Left lung (tissue), 14 donors: ENCODE measurements at places on chromosomes 4 and X. TPM values are rescaled to one million over a fixed set of nuclear protein-coding genes. Genes with fewer than 3 reads are reported as not detected.

The LNX1 gene
- total RNA-seq = 2.5 TPM

The TLL1 gene
- total RNA-seq = 1.4 TPM

The RRH gene
- total RNA-seq = 0.24 TPM

The DCAF12L2 gene
- total RNA-seq = not detected

The PORCN gene
- total RNA-seq = 12.2 TPM

The TKTL2 gene
- not detected for total RNA-seq

The GUCY1B1 gene
- 20.8 TPM for total RNA-seq

The CHIC1 gene
- 9.0 TPM for total RNA-seq

The MTNR1A gene
- not detected for total RNA-seq

- no peak for DNase-seq
These were observed 343 bp downstream of the DACH2 start for GRCh38 chrX:86148594-86148993.

GRCh38 chr4:144223149-144223548 lies 82.6 kb upstream of the GYPA start:
- no peak for DNase-seq

GRCh38 chr4:47899639-47900038 lies 14.7 kb downstream of the NFXL1 start:
- DNase-seq = no peak

DNA sequence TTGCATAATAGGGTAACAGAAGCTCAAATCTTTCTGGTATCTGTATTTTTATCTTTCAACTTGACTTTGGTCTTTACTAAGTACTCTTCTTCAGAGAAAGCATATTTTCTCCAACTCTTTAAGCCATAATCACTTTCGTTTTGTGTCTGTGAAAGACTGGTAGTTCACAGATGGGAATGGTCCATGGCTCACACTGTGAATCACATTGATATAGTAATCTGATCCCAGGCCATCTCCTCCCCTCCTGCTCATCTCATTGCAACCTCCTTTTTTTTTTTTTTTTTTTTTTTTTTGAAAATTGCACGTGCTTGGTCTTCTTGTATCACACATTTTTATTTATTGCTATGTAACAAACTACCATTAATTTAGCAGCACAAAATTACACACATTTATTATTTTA lies 694.5 kb upstream of the SLIT2 start:
- no peak for DNase-seq

GRCh38 chr4:137608085-137608484 lies 75.8 kb upstream of the PCDH18 start:
- no peak for DNase-seq

DNA sequence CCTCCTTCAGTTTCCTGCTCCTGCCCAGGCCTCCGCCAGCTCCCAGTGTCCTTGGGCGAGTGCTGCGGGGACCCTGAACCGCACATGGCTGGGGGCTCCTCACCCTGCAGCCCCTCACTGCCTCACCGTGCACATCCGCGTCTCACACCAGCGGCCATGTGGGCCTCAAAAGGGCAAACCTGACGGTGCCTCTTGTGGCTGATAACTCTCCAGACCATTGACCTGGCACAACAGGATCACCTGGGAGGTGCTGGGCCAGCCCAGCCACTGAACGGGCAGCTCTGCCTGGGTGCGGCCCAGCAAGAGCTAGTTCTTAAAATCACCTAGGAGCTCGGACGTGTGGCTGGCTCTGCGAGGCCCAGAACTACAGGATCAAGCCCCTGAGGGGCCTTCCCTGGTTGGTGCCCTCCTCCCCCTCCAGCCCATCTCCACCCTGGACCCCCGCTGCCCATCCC lies 4.1 kb upstream of the S100P start:
- DNase-seq = no peak

- no peak for DNase-seq
These were observed 17.0 kb downstream of the ASIC5 start for GRCh38 chr4:155849042-155849441.

GRCh38 chr4:128141866-128142265 lies 80.8 kb downstream of the LARP1B start:
- no peak for DNase-seq

GRCh38 chr4:77821775-77822174 lies 2.6 kb upstream of the CNOT6L start:
- no peak for DNase-seq

DNA sequence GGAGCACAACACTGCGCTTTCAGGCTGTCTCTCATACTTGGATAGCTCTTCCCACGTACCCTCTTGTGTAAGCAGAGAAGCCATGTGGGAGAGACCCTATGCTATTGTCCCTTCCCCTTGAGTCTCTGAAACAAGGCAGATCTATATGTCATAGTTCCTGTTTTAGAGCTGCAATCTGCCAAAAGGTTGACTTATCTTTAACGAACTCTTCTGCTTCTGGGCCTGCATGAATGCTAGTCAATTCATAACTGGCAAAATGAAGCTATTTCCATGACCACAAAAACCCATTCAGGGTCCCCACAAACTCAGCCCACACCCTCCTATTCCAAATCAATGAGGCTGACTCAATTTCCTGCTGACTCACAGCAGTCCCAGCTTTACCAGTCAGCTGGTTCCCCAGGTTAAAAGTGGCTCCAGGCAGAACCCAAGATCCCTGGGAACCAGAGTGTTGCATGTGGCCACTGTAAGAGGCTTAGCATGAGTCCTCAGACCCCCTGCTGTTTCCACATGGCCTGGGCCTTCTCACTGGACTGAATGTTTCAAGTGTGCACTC lies 25.3 kb upstream of the SOD3 start:
- DNase-seq = no peak

- no peak for DNase-seq
These were observed 3.0 kb downstream of the STARD8 start for GRCh38 chrX:68650491-68650890.

- DNase-seq = no peak
These were observed 230.8 kb downstream of the CPE start for GRCh38 chr4:165609653-165610052.

DNA sequence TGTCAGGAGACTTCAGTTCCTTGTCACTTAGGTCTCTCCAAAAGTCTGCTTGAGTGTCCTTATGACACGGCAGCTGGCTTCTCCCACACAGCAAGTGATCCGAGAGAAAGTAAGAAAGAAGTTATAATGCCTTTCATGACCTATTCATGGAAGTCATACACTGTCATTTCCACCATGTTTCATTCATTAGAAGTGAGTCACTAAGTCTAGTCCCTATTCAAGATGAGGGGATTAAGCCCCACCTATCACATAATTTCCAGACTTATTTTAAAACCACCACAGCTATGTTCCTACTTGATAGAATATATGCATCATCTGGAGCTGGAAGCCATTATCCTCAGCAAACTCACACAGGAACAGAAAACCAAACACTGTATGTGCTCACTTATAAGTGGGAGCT lies 25.2 kb upstream of the COL25A1 start:
- DNase-seq = no peak

GRCh38 chrX:319579-320125 lies 1.1 kb upstream of the GTPBP6 start:
- DNase-seq = no peak

GRCh38 chr4:99099311-99099710 lies 10.7 kb upstream of the ADH5 start:
- no peak for DNase-seq
